ENCODE measurements at places on chromosomes 12 and 14.

GRCh38 chr14:72742838-72743195 lies 151.1 kb downstream of the DPF3 start:
- DNase-seq = peak; percentile 66

- no peak for DNase-seq
These were observed at the start of gene GPX2 for GRCh38 chr14:64942531-64943111. Gene GPX2, minus strand, starts transcription at chr14:64942745. Its CDS starts 19 bp downstream, at chr14:64942726.

DNA sequence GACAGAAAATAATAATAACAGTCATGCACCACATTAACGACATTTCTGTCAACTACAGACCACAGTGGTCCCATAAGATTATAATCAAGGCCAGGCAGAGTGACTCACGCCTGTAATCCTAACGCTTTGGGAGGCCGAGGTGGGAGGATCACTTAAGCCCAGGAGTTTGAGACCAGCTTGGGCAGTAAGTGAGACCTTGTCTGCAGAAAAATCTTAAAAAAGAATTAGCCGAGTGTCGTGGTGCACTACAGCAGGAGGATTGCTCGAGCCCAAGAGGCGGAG lies 8.6 kb downstream of the NAB2 start:
- no peak for DNase-seq

DNA sequence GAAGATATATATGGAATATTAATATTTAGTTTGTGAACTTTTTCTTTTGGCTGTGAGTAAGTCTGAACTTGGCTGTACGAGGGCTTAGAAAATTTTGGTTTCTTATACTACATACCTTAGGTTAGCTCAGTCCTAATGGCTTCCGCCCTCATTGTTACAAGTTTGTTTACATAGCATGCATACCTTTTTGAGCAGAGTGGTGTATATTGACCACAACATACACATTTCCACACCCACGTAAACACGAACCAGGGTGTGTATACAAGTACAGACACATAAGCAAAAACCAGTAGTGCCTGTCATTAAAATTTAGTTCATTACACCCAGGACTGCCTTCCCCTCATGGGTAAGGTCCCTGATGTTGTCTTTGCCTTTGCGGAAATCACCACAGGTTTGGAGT lies 230.2 kb upstream of the RGS6 start:
- DNase-seq = no peak

DNA sequence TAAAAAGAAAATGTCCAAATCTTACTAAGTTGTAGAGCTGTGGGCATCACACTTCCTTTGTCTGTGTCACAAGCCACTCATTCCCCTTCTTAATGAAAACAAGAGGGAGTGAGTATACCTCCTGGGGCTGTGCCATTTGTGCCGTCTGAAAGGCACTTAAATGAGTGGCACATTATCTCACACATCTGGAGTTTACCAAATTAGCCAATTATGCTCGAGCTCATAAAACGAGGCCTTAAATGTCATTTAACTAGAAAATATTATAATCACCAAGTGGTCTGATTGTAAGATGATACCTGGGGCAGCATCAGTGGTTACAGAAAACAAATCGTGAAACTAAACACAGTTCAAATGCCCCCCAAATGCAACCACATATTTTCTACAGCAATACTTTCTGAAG lies 146.1 kb downstream of the PAX9 start:
- no peak for DNase-seq

DNA sequence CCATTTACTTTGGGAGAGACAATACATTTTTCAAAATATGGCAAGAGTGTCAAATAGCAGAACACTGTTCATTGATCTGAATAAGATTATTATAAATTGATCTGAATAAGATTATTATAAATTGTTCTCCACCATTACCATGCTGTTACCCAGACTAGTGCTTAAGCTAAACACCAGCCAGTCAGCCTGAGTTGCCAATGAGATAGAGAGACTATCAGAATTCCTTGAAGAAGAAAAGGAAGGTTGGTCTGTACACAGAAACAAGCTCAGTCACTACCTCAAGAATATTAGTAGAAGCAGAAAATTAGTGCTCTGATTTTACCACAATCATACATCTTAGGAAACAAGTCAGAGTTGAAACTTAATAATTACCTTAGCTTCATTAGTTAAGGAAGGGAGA lies 469.8 kb downstream of the FOXG1 start:
- no peak for DNase-seq

DNA sequence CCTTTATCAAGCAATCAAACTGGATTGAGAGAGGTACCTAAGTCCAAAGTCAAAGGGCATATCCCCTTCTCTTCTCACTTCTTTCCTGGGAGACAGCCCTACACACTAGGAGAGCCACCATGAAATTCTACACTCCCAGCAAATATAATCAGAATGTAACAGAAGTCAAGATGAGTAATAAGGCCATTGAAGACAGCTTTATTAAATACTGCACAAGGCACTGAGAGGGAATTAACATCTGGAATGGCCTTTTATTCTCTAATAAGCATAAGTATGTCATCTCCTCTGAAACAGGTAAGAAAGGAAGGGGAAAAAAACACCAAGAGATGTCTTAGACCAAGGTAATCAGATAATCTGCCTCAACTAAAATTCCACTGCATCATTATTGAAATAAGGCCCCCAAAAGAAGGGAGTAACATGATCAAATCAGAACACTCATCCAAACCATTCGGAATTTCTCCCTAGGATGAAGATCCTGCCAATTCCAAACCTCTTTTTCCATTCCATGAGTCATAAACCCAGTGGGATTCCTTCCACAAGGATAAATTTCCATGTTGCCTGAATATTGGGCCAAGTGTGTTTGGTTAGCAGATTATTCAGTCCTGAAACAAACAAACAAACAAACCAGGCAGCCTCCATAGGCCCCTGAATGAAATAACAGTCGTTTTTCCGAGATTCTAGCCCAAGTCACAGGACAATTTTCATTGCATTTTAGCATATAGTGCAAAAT lies 19.9 kb downstream of the SLC35F4 start:
- DNase-seq = no peak

- no peak for DNase-seq
These were observed 282.4 kb downstream of the FOXN3 start for GRCh38 chr14:89134640-89135039.

DNA sequence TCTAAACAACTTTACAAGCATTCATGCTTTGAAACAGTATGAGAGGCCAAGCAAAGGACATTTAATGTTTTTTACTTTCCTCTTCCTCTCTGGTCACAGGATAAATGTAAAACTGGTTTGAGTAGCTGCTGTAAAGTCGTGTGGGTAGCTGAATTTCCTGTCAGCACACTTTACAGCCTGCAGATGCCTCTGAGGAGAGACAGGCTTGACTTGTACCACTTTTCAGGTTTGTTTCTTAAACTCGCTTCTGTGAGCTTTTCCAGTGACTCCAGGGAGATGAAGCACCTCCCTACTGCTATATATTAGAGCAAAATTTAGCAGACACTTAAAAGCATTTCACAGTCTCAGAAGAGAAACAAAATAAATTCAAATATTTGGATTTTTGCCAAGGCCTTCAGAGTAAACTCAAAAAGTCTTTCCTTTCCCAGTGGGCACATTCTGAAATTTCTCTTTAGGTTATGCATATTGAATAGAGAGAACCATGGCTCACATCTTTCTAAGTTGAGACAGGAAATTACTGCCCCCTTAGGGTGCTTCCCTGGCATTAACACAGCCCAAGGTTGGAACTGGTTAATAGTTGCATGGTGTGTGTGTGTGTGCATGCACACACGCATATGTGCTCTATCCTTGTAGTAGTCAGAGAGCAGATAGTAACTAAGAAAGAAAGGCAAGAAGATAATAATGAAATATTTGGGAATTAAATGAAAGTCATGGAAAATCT lies 557.3 kb upstream of the MIS18BP1 start:
- DNase-seq = no peak
